ENCODE measurements at places on chromosomes 6 and 20.

DNA sequence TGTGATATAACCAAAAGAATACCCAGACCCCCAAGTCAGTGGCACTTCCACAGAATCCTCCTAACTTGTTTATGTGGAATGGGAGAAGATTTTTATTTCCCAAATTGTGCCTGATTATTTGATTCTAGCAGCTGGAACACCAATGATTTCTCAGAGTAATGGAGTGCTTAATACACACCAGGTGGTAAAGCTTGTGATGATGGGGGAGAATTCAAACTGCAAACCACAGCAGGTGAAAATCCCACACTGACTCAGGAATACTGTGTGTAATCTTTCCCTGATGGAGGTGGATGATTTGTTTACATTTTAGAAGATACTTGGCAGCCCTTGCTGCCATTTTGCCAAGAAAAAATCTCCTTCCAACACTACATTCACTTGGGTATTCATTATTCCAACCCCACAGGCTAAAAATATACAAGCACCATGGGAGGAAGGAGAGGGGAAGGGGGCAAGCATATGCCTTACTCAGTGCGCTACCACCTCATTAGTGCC, 212.7 kb upstream of the PLN start:
- DNase-seq = no peak

- no peak for DNase-seq
Observed at GRCh38 chr6:2037237-2037926, 208.0 kb downstream of the GMDS start.

DNA sequence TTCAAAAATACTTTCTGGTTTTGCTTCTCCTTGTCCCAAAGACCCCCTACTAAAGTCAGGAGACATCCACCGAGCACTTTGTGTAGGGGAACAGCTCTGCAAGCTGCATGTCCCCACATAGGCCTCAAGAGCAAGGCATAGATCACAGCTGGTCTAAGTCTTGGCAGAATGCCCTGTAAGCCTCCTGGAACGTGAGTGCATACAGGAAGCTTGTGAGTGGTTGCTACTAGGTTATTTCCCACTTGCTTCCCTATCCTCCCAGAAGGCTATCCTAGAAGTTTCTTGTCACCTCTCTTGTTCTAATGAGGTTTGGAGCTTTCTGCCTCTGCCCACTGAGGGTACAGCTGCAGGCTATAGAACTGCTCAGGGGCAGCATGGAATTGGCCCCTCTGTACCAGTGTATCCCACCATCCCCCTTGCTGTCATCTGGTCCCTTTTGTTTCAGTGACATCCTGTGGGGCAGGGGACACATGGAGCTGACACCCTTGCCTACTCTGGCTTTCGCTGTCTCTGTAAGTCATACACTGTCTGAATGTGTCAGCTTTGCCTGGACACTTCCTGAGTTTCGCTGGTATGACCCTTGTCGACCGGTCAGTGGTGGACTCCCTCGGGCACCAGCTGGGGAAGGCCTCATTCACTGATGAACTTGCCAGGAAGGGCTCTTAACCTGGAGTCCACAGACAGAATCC, 35.6 kb upstream of the KCNK16 start:
- DNase-seq = peak; percentile 73

GRCh38 chr20:17925141-17925939, 43.3 kb downstream of the SNX5 start:
- no peak for DNase-seq

- no peak for DNase-seq
Observed at GRCh38 chr6:27630727-27631608, 158.1 kb upstream of the ZNF184 start.

DNA sequence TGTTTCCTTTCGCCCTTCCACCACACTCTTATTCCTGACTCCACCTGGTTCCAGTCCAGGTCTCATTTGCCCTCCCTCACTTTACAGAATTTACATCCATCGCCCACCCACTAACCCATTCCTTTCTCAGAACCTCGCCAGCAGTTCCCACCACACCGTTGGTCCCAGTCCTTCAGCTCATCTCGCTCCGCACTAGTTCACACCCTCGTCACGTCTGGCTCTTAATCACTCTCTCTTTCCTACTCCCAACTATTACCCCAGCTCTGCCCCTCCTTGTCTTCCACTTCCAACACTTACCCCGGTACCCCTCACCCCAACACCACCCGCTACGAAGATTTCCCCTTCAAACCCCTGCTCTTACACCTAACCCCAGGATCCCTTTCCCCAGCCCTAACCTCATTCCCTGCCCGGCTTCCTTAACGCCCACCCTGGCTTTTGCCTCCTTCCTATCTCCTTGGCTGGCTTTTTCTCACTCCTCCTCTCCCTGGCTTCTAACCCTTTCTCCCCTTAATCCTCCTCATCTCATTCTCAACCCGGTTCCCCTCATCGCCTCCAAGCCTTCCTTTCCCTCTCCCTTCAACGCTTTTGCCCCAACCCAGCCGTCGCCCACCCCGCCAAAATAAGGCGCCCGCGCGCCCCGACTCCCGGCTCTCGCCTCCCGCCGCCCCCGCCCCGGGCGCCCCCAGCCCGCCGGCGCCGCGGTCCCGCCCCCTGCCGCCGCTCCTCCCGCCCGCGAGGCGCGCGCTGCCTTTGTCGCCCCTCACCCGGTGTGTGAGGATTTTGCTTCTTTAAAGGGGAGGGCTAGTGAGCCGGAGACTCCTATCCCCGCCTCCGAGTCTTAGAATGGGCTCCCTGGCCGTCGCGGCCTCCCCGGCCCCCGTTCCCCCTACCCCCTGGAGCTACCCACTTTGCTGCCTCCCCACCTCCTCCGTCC, 542 bp downstream of the USP49 start:
- DNase-seq = no peak

GRCh38 chr20:11980263-11980662, 62.6 kb downstream of the BTBD3 start:
- DNase-seq = no peak

DNA sequence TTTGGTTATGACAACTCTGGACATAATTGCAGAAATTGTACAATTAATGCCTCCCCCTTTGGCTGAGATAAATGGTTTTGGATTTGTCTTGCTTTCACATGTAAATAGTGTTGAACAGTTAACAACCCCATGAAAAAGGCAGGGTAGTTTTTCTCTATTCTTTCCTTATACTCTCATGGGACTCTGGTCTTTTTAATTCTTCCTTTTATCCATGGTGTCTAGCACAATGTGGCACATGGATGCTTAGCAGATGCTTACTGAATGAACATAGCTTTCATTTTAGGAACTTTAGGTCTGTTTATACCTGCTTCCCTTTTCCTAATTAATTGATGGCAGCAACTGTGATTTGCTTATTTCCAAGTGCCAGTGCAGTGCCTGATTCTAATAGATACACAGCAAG, 75.6 kb downstream of the NCOA3 start:
- DNase-seq = no peak

GRCh38 chr6:128919412-128920180, 36.7 kb downstream of the LAMA2 start:
- DNase-seq = no peak

- DNase-seq = no peak
Observed at GRCh38 chr20:52461582-52461981, 270.0 kb upstream of the ZFP64 start.

DNA sequence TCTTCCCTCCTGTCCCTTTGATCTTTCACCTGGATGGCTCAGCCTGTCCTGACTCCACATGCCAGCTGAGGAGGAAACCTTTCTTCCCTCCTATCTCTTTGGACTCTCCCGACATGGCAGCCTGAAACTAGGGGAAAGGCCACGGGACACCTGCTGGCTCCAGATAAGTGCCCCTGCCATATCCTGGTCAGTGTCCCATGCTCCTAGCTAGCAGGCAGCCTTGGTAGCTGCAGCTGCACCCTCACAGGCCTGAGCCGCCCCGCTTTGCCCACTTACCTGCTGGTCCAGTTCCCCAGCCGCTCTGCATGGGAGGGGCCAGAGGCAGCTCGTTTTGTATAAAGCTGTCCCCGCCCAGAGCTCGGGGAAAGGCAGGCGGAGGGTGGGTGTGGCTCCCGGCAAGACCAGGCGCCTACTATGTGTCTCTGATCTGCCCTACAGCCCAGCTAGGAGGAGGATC, 7.4 kb upstream of the SLC52A3 start:
- DNase-seq = no peak

GRCh38 chr20:56795492-56795891, 166.4 kb downstream of the TFAP2C start:
- DNase-seq = no peak

- no peak for DNase-seq
Observed at GRCh38 chr6:946546-946945, 253.6 kb upstream of the EXOC2 start.

GRCh38 chr6:133978896-133979240, 25.8 kb downstream of the TBPL1 start:
- DNase-seq = no peak

- no peak for DNase-seq
Observed at GRCh38 chr6:39998126-39998525, 63.9 kb upstream of the MOCS1 start.

GRCh38 chr20:2141600-2142575, 40.3 kb downstream of the STK35 start:
- no peak for DNase-seq

- DNase-seq = no peak
Observed at GRCh38 chr6:49543087-49543858, 7.2 kb upstream of the C6orf141 start.

DNA sequence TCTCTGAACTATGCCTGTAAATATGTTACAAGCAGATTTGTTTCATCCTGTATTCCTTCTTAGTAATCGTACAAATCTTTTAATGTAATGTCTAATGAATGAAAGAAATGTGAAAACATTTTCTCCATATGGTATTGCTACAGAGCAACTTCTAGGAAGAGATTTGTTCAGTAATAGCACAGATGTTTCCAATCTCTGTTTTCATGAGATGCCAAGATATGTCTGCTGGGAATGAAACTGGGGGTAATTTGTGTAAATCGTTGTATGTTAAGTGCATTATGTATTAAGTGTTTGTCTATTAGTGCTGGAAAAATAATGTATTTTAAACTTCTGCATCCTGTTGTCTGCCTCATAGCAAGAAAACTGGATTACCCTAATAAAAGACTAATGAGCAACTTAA, 722.2 kb upstream of the EYS start:
- DNase-seq = no peak

DNA sequence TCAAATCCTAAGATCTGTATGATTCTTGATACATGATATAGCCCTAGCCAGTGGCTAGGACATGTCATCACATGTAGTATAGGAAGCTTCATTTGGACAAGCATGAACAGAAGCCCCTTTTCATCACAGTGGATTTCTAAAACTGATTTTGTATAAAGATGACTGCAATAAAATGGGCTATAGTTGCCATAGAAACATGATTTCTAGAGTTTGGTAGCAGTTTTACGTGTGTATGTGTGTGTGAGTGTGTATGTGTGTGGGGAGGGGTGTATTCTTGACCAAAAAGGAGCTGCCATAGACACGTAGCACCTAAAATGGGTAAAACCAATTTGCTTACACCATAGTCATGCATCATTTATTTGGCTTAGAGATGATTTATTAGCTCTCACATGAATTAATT, 200.5 kb upstream of the CNR1 start:
- no peak for DNase-seq

GRCh38 chr6:151091571-151091970, 148.2 kb upstream of the AKAP12 start:
- no peak for DNase-seq

GRCh38 chr6:72533606-72534005, 88.3 kb upstream of the KCNQ5 start:
- DNase-seq = no peak

GRCh38 chr6:9834233-9834632, 580.6 kb downstream of the TFAP2A start:
- DNase-seq = no peak

DNA sequence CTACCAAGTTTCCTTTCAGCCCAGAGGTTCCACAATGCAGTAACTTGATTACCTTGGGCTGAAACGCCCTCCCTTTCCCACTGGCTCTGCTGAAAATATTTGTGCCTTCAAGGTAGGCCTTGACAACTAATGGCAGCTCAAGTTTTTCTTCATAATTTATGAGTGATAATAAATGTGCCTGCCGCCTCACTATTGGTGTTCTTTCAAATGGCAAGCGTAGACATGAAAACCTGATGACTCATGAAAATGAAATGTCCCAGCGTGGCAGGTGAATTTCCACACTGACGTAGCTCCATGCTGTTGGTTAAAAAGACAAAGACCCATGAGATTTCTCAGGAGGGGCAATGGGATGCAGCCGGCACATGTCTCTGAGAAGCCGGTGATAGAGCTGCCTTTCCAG, 107.2 kb upstream of the GGTLC1 start:
- DNase-seq = no peak

GRCh38 chr6:71043902-71044301, 87.0 kb upstream of the B3GAT2 start:
- DNase-seq = no peak

DNA sequence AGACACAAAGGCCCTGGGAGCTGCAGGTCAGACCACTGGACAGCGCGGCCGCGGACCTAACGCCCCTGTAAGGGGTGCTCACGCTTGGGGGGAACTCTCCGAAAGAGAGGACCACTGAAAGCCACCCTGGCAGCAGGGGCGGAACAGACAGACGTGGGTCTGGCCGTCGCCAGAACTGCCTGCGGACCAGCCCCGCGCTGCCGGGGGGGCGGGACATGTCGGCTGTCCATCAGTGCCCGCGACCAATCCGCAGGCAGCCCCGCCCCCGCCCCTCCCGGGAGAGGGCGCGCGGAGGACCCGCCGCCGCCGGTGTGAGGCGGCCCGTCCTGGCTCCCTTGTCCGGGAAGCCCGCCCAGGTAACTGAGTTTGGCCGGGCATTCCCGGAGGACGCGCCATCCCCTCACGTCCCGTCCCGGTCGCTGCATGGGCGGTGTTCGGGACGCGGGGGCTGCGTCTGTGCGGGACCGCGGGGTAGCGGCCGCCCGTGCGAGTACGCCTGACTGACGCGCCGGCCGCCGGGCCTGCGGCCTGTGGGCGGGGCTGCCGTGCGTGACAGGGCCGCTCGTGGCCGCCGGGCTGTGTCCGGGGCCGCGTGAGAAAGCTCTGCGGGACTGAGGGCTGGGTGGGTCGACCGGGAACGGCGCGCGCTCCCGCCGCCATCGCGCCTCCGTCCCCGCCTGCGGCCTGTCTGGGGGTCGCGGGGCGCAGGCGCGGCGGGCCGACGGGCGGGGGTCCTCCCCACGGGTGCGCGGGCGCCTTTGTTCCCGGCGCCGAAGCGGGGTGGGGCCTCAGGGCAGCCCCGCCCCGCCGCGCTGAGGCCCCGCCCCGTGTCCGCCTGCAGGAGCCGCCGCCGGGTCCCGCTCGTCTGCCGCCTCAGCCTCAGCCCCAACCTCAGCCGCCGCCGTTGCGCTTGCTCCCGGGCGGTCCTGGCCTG, at the start of gene PLCG1:
Gene PLCG1 (plus strand): TSS at position 864 of the 934 bp plus-strand sequence. CDS start 99 bp downstream, outside the sequence.
- DNase-seq = no peak

- DNase-seq = no peak
Observed at GRCh38 chr6:87075168-87075567, 19.7 kb downstream of the CGA start.

GRCh38 chr20:13142143-13142542, 78.9 kb upstream of the ISM1 start:
- DNase-seq = no peak

GRCh38 chr6:167567142-167568033, 242.5 kb downstream of the TTLL2 start:
- no peak for DNase-seq
